ENCODE measurements at places on chromosomes 4 and X.
A peak's percentile ranks its signal among the peaks of the same experiment; 100 is the strongest.

- DNase-seq: no peak
Measured at GRCh38 chr4:103197765-103198110, 405 bp downstream of the CENPE start.

DNA sequence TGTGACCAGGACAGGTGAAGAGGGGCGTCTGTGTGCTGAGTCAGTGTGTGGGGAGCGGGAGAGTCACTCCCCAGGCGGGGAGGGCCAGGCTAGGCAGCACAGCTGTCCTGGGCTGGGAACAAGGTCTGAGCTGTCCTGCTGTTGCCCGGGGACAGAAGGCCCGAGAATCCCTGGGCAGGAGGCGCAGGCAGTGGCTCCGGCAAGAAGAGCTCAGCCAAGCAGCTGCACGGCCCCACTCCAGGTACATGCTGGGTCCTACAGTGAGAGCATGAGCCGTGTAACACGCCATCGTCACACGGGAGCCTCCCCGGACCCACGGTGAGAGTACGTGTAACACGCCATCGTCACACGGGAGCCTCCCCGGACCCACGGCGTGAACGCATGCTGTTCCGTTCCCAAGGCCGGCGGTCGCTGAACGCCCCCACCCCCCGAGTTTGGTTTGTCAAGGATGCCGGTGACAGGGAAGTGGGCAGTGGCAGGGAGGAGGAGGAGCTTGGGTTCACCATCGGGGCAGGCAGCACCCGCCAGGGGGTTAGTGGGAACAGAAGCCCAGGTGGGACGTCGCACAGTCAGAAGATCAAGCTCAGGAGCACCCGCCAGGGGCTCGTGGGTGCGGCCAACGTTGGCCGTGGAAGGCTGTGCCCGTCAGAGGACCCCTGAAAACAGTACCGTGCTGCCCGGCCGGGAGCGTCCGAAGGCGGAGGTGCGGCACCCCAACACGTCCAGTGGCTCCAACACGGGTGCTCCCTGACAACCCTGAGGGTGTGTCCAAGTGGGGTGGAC, 15.6 kb downstream of the PPP2R3B start:
- DNase-seq: no peak

GRCh38 chrX:95076449-95076848, 1402.4 kb downstream of the FAM133A start:
- DNase-seq: no peak

- DNase-seq: no peak
Measured at GRCh38 chr4:69057620-69058409, 38.5 kb upstream of the UGT2B7 start.

GRCh38 chr4:41661442-41662076, 87.0 kb downstream of the PHOX2B start:
- peak; percentile 30 for DNase-seq
